ENCODE measurements at places on chromosomes 6 and 20. TPM values are rescaled to one million over a fixed set of nuclear protein-coding genes. Genes with fewer than 3 reads are reported as not detected.

SH3BGRL2 gene
- total RNA-seq = 13.8 TPM

RIMS4 gene
- 24.8 TPM for total RNA-seq

UFL1 gene
- total RNA-seq = 14.4 TPM

SLC17A2 gene
- total RNA-seq = not detected

LAMA4 gene
- 1.6 TPM for total RNA-seq

GRCh38 chr6:166750108-166750793 is 123.2 kb upstream of the RPS6KA2 start:
- H3K36me3 ChIP-seq = no peaks in the 10 kb centered on the region
- no peak for DNase-seq
- peak overlapping the region; percentile 69 for H3K27ac ChIP-seq
- H3K4me3 ChIP-seq = no peak overlapping the region

DNA sequence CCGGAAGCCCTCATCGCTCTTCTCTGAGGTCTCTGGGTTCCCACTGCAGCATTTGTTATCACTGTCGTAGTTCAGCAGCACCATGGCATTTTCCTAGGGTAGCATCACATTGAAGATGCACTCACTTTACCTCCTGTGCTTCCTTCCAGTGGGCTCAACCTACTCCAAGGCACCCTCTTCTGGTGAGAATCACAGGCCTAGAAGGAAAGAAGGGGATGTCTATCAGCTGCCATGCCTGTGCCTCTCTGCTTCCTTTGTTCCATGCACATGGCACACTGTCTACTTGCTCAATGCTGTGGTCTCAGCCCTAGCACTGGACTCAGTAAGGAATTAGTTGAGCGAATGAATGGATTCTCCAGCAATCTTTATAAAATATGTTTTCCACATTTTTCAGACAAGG is 22.6 kb downstream of the CST4 start:
- no peaks in the 10 kb centered on the region for H3K4me1 ChIP-seq
- no peak for DNase-seq
- no peak overlapping the region for H3K27ac ChIP-seq
- no peaks in the 10 kb centered on the region for H3K36me3 ChIP-seq
- no peaks in the 10 kb centered on the region for H3K27me3 ChIP-seq

DNA sequence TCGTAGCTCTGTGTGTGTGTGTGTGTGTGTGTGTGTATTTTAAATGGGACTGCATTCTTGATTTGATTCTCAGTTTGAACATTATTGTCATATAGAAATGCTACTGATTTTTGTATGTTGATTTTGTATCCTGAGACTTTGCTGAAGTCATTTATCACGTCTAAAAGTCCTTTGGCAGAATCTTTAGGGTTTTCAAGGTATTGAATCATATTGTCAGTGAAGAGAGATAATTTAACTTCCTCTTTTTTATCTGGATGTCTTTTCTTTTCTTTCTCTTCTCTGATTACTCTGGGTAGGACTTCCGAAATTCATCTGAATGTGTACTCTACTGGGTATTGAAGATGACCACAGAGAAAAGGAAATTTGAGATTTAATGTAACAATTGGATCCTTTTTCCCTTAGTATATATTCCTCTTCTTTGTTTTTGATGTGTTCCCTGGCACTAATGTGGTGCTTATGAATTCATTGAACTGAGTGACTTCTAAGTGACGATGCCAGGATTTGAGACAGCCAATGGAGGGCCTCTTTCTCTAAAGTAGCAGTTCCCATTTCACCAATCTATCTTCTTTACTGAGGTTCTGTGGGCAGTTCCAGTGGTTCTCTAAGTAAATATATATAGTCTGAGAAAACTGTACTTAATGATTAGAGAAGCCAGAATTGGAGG is 47.6 kb downstream of the TNFAIP3 start:
- no peak overlapping the region for H3K4me3 ChIP-seq
- H3K4me1 ChIP-seq = peaks cover 11% of the 10 kb centered on the region
- H3K36me3 ChIP-seq = peaks cover 5% of the 10 kb centered on the region
- H3K27me3 ChIP-seq = 0 out of 2 replicates have a peak, but pooled peaks cover 3% of the 10 kb centered on the region
- DNase-seq = no peak
- H3K27ac ChIP-seq = no peak overlapping the region

DNA sequence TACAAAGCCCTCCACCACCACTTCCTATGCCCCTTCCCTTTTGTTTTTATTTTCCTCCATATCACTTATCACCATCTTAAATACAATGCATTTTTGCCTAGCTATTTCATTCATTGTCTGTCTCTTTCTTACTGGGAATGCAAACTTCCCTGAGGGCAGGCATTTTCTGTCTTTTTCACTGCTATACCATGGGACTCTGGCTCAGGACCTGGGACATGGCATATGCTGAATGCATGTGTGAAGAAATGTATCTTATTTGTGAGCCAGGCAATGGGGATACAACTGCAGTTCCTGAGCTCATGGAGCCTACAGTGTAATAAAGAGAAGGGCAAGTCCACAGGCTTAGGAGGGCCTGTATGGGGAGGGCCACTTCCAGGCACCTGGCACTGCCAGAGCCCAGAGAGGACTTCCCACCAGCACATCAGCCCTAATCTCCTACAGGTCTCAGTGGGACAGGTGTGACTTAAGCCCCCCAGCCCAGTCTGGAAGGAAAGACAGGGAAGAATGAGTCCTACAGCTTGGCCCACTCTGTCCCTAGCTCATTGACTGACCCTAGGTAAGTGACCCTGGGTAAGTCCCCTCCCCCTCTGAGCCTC is 43.2 kb downstream of the TFEB start:
- no peak overlapping the region for H3K4me3 ChIP-seq
- no peaks in the 10 kb centered on the region for H3K36me3 ChIP-seq
- no peaks in the 10 kb centered on the region for H3K27me3 ChIP-seq
- peaks cover 13% of the 10 kb centered on the region for H3K4me1 ChIP-seq
- H3K27ac ChIP-seq = no peak overlapping the region

DNA sequence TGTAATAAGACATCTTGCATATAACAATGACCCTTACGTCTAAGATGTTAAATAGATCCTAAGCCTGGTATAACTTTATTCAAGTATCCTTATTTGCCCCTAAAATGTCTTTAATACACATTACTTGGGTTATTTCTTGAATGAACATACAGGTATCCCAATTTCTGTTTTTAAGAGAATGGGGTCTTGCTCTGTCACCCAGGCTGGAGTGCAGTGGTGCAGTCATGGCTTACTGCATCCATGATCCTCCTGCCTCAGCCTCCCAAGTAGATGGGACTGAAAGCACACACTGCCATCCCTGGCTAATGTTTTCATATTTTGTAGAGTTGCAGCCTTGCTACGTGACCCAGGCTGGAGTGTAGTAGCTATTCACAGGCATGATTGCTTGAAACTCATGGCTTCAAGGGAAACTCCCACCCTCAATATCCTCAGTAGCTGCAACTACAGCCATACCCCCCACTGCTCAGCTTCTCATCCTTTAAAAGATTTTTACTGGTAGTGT is 10.4 kb upstream of the ZNFX1 start:
- H3K4me3 ChIP-seq = no peak overlapping the region
- H3K4me1 ChIP-seq = peaks cover 71% of the 10 kb centered on the region
- H3K36me3 ChIP-seq = peaks cover 81% of the 10 kb centered on the region

DNA sequence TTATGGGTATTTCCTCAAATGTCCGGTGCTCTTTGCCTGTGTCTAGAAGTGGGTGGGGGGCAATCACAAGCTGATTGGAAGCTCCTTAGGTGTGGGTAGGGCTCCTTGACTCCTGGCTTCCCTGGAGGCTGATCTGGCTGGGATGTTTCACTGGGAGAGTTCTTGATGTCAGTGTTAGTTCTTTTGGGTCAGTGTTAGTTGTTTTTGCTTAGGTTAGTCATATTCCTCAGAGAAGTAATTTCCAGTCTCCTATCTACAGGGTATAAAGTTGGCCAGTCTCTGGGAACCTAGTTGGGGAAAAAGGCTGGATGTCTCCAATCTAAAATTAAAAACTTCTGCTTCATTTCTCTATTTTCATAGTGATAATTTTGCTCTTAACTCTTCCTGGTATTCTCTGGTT is 23.6 kb downstream of the CDC5L start:
- H3K36me3 ChIP-seq = peaks cover 61% of the 10 kb centered on the region
- no peaks in the 10 kb centered on the region for H3K4me1 ChIP-seq
- no peak overlapping the region for H3K27ac ChIP-seq
- no peak overlapping the region for H3K4me3 ChIP-seq

DNA sequence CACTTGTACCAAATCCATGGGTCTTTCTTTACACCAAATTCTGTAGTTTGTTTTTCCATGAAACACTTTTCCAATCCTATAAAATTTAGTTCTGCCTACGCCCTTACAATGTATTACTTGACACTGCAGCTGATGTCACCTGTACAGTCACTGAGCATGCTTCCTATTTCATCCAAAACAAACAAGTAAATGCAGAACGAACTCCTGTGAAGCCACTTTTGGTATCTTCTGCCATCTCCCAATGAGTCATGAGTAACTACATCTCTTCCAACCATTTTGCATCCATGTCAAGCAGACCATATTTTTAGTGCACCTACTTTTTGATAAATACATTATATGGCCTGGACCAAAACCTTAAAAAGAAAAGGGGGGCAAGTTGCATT is 42.4 kb downstream of the HDDC2 start:
- no peaks in the 10 kb centered on the region for H3K27me3 ChIP-seq
- no peak for DNase-seq
- no peak overlapping the region for H3K4me3 ChIP-seq
- H3K27ac ChIP-seq = no peak overlapping the region
- peaks cover 15% of the 10 kb centered on the region for H3K4me1 ChIP-seq

DNA sequence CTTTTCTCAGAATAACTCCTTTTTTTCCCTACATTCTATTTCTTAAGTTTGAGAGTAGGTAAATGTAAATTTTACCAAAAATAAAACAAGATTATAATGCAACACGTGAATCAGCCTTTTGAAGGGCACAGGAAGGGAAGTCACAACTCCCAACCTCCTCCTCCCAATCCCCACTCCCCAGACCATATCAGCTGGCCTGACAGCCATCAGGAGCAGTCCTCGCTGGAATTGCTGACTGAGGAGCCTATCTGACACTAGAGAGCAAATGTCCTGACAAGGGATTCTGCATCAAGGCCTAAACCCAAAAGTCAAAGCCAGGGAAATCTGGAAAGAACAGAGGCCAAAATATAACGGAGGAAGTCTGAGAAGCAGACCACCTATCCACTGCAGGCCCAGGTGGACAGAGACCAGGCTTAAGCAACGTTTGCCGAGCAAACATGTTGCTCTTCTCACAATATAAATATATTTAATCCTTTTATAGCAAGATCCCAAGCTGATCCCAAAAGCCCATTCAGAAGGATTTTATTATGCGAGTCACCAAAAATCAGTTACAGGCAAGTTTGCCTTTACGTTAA is 2.5 kb downstream of the RRAGD start:
- peaks cover 33% of the 10 kb centered on the region for H3K27me3 ChIP-seq
- peaks cover 59% of the 10 kb centered on the region for H3K4me1 ChIP-seq
- H3K36me3 ChIP-seq = no peaks in the 10 kb centered on the region
- peak overlapping the region; percentile 81 for H3K4me3 ChIP-seq
- H3K27ac ChIP-seq = peak overlapping the region; percentile 80
- DNase-seq = no peak

Measured in WTC11 (cell line).